Mucosa of gallbladder (tissue), 1 donor: ENCODE measurements at places on chromosomes 16 and 17. TPM values are rescaled to one million over a fixed set of nuclear protein-coding genes. Genes with fewer than 3 reads are reported as not detected.
A peak's percentile ranks its signal among the peaks of the same experiment; 100 is the strongest.

DNA sequence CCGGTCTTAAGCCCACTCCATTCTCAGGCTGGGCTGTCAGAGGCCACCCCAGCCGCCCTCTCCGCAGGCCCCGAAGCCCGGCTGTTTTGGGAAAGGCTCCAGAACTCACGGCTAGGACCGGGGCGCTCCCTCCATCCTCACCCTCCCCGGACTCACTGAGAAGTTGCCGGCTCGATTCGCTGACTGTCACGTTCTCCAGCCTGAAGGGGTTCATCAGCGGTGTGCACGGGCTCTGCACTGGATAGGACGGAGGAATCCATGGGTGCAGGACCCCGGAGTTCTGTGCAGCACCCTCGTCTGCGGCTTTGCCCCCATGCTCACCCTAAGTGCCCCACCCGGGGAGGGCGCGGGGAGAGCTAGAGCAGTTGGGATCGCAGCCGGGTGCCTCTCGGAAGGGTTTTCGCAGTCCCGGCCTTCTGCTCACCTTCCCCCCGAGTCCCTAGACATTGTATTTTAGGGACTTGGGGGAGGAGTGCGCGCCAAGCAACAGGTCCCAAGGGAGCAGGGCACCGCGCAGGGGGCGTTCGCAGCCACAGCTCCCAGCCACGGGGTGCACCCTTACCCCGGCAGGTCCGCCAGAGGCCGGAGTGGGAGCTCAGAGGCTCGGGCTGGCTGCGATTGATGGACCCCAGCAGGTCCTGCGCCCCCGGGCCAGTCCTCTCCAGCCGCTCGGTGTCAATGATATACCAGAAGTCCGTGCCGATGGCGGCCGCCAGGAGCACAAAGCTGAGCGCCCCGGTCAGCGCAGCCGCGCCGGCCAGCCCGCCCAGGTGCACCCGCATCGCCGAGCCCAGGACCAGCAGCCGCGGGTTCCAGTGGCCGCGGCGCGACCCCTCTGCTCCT, 1.0 kb downstream of the TMEM114 start:
- DNase-seq = no peak

GRCh38 chr17:35371934-35372333, 1.5 kb downstream of the SLFN11 start:
- no peak for DNase-seq

Gene TNP2
- total RNA-seq = not detected

Gene ATP5PD
- total RNA-seq = 226 TPM

Gene CMTM2
- not detected for total RNA-seq

- DNase-seq = peak; percentile 78
Observed at GRCh38 chr17:81967533-81968395, 6.8 kb upstream of the NOTUM start.

GRCh38 chr16:47562366-47562765, 101.2 kb downstream of the PHKB start:
- no peak for DNase-seq

DNA sequence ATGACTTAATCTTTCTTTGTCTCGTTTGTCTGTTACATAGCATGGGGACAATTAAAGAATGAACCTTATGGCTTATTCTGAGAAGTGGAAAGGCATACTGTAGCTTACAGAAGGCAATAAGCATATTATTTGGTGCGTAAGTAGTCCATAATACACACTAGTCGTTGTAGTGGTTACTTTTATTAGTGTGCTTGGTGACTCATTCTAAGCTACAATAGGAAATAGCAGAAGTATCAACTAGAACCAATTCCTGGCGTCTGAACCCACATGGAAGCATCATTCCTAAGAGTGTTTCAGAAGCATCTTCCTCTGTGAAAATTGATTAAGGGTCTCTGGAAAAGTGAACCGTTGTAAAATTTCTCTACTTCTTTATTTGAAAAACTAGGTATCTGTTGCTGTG, 777.8 kb upstream of the EEF2KMT start:
- no peak for DNase-seq

Gene RNF222
- not detected for total RNA-seq

DNA sequence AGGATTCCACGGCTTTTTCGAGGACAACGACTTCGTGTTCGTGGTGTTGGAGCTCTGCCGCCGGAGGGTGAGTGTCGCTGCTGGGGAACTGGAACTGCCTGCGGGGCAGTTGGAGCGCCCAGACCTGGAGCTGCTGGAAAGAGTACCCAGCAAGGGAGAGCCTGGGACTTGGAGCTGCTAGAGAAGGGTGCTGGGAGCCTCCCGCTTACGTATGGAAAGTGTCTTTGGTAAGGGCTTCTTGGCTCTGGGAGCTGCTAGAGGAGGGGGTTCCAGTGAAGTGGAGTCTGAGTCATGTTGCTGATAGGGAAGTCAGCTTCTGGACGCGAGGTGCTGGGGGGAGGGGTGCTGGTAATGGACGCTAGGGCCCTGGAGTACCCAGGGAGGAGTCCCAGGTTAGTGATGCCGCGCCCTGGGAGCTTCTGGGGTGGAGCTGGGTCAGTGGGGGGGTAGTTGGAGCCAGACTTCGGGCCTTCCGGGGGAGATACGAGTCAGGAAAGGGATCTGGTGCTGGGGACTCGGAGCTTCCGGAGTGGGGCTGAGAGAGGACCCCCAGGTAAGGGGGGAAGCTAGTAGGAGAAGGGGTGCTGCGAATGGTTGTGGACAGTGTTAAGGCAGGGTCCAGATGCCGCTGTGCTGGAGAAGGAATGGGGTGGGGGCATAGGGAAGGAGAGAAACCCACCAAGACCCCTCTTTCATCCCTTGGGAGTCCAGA, 741 bp downstream of the PLK1 start:
- no peak for DNase-seq

GRCh38 chr16:50360033-50360778, 8.6 kb downstream of the BRD7 start:
- DNase-seq = no peak

- DNase-seq = no peak
Observed at GRCh38 chr16:12120982-12121652, 144.6 kb downstream of the SNX29 start.

GRCh38 chr17:6437466-6437865, 2.5 kb upstream of the AIPL1 start:
- no peak for DNase-seq

DNA sequence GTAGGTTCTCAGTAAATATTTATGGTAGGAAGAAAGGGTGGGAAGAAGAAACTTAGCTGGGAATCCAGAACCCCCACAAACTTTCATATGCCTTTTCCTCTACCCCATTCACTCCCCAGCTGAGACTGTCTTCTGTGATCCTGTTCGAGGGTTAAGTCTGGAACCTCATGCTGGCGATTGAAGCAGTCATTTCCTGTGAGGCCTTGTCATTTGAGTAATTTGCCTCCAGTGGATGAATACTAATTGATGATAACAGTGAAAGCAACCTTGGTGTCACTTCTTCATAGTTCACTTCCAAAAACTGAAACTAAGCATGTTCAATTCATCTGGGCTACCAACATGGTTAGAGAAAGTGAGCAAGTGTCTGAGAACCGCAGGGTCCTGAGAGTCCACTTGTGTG, 401.2 kb downstream of the CDH13 start:
- DNase-seq = no peak

Gene SPG7
- 106 TPM for total RNA-seq

DNA sequence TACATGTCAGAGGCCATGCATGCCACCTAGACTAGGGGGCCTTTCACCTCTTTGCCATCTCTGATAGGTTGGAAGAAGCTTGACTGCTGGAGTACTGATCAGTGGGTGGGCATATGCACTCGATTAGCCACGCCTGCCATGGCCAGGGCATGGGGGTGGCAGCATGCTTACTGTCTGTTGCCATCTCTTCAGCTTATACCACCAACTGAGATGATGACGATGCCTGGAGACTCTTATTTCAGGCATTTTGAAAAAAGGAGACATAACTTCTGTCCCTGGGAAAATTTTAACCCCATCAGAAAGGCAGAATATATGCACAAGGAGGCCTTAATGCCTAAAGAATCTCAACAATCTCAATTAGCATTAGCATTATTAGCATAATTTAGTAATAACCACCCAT, 60.8 kb downstream of the MSI2 start:
- DNase-seq = no peak

Gene GHDC
- 34.4 TPM for total RNA-seq

DNA sequence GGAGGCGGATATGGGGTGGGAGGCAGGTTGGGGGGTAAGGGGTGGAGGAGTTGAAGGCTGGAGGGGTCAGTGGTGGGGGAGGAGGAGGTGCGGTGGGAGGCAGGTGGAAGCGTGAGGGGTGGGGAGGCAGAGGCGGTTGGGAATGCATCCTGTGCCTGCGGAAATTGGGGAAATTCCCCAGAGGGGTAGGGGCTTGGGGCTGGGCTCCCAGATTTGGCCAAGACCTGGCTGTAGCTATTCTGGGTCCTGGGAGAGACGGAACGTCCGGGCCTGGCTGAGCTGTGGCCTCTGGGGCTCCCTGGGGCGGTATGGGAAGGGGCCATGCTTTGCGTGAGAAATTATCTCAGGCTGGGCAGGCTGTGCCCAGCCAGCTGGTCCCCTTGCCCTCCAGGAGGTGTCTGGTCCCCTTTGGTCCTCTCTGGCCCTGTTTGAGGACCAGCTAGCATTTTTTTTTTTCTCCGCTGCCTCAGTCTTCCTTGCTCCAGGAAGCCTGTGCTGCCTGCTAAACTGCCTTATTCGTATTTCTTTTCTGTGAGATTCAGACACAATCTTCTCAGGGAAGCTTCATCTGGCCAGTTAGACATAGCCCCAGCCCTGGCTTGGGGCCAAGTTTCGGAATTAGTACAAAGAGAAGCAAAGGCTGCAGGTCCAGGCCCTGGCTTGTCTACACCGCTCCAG, 7.3 kb upstream of the TRPV2 start:
- DNase-seq = peak; percentile 77

GRCh38 chr17:34519282-34519681, 60.1 kb upstream of the TMEM132E start:
- no peak for DNase-seq

DNA sequence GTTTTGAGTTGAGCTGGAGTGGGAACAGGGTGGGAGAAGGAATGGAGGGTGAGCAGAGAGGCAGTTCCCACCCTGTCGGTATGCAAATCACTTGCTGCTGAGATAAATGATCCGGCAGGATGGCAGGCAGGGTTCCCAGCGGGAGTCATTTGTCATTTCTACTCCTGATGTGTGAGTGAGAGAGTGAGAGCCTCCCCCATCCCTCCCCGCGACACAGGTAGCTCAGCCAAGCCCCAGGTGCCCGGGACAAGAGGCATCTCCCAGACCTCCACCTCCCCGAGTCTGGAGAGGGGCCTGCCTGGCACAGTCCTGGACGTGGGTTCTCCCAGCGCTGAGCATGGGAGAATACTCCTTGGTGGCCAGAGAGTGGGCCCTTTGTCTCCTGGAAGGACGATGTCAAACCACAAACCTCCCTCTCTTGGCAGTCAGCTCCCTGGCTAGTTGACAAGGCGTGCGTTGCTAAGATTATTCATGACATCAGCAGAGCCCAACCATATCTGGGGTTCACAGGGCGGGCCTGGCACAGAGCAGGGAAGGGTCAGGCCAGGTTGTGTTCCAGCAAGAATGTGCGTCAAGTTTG, 33.7 kb upstream of the TNRC6C start:
- peak; percentile 41 for DNase-seq

DNA sequence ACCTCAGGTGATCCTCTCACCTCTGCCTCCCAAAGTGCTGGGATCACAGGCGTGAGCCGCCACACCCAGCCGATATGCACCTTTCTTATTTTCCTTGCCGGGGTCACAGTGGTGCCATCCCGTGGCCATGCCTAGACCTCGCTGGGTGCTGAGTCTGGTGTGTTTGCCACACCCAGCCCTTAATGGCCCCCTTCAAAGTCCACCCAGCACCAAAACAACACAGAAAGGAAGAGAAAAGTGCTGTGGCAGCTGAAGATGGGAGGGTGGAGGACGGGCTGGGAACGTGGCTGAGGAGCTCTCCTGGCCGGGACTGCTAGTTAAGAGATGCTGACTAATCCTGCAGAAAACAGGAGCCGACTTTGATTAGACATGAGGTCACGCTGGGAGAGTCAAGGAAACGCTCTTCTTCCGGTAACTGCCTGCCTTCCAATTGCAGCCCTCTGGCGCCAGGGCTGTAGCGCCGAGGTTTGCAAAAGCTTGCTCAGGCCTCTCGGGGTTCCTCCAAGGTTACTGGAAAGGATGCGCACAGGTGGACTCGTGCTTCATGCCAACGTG, 10.9 kb downstream of the SLC43A2 start:
- DNase-seq = peak; percentile 58

Gene CASKIN1
- total RNA-seq = 0.58 TPM

DNA sequence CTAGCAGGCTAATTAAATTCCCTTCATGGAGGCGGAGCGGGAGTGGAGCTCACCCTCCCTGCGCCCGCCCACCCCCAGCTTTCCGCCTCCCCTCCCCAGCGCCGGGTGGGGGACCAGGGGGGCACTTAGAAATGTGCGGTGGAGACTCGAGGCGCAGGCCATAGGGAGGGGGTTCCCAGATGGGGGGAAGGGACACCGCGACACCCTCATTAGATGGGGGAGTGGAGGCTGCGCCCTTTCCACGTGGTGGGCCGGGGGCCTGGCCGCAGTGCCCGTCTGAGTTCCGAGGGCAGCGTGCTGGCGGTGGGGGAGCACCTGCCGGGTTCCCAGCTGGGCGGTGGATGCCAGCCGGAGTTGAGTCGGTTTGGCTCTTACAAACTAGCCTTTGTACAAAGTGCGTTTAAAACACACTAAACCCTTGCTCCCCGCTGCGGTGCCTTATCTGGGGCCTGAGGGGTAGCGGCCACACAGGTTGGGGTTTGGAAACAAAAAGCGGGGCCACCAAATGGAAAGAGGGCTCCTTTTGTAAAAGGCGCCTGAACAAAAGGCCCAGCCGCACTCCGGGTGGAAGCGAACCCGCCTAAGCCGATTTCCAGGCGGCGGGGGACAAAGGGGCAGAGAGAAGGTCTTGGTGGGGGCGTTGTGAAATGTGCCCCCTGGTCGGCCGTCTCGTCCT, 1.4 kb downstream of the GSE1 start:
- no peak for DNase-seq

Gene C16orf92
- total RNA-seq = not detected

GRCh38 chr16:85029408-85029784, 1.8 kb downstream of the KIAA0513 start:
- DNase-seq = no peak

Gene CACNA1H
- total RNA-seq = 133 TPM

DNA sequence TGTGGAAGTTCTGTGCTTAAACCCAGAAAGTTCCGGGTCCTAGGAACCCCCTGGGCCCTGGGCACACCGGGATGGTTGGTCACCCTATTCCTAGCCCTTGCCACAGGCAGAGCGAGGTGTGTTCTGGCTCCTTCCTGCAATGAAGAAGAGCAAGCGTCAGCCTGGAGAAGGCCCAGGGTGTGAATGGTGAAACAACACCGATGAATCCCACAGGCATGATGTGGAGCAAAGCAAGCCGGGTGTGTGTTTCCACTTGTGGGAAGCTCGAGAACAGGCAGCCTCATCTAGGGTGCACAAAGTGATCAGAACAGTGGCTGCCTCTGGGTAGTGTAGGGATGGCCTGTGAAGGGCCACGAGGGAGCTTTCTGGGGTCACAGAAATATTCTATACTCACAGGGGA, 13.8 kb downstream of the KCNG4 start:
- DNase-seq = no peak

GRCh38 chr16:87062569-87063442, 254.4 kb downstream of the C16orf95 start:
- peak; percentile 38 for DNase-seq

GRCh38 chr17:6496116-6496481, 51.8 kb downstream of the PIMREG start:
- no peak for DNase-seq

- peak; percentile 69 for DNase-seq
Observed at GRCh38 chr17:62778990-62779681, 29.0 kb downstream of the MARCHF10 start.

Gene OMG
- 2.3 TPM for total RNA-seq
